ENCODE measurements at places on chromosomes 3 and 15.
A peak's percentile ranks its signal among the peaks of the same experiment; 100 is the strongest.

DNA sequence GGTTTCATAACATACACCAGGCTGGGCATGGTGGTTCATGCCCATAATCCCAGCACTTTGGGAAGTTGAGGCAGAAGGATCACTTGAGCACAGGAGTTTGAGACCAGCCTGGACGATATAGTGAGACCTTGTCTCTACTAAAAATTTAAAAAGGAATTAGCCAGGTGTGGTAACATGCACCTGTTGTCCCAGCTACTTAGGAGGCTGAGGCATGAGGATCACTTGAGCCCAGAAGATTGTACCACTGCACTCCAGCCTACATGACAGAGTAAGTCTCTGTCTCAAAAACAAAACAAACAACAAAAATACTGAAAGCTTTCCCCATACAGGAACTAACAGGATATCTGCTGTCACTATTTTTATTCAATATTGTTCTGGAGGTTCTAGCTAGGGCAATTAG lies 20.9 kb downstream of the GREM1 start:
- no peak for DNase-seq

DNA sequence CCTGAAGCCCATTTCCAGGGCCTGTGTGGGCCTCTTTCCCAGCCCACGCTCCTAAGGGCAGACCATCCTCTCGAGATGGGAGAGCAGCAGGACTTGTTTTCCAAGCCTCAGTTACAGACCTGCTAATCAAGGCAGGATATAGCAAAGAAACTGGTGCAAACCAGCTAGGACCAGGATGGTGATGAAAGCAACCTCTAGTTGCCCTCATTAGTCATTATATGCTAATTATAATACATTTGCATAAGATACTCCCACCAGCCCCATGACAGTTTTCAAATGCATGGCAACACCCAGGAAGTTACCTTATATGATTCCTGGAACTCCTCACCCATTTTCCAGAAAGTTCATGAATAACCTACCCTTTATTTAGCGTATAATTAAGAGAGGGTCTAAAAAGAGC lies 34.4 kb upstream of the TRH start:
- no peak for DNase-seq

GRCh38 chr3:105959851-105960250 lies 91.0 kb upstream of the CBLB start:
- peak; percentile 11 for DNase-seq

- no peak for DNase-seq
Observed at GRCh38 chr3:9402410-9403228, 5.2 kb downstream of the SETD5 start.

GRCh38 chr3:43095370-43095769 lies 10.5 kb downstream of the POMGNT2 start:
- no peak for DNase-seq

- no peak for DNase-seq
Observed at GRCh38 chr3:22893101-22893500, 310.0 kb upstream of the UBE2E2 start.

GRCh38 chr3:49469037-49469935 lies 781 bp upstream of the DAG1 start:
- DNase-seq, result no peak

DNA sequence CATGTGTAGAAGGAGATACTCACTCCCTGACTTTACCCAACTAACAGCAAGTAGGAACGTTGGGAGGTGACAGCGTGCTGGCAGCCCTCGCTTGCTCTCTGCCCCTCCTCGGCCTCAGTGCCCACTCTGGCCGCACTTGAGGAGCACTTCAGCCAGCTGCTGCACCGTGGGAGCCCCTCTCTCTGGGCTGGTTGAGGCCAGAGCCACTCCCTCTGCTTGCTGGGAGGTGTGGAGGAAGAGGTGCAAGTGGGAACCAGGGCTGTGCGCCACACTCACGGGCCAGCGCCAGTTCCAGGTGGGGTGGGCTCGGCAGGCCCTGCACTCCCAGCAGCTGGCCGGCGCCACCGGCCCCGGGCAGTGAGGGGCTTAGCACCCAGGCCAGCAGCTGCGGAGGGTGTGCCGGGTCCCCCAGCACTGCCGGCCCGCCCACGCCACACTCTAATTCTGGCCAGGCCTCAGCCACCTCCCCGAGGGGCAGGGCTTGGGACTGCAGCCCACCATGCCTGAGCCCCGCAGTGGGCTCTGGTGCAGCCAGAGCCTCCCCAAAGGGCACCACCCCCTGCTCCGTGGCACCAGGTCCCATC lies 68.4 kb upstream of the FRMD4B start:
- no peak for DNase-seq

GRCh38 chr15:75721923-75722870 lies 9.5 kb upstream of the CSPG4 start:
- DNase-seq, result no peak

DNA sequence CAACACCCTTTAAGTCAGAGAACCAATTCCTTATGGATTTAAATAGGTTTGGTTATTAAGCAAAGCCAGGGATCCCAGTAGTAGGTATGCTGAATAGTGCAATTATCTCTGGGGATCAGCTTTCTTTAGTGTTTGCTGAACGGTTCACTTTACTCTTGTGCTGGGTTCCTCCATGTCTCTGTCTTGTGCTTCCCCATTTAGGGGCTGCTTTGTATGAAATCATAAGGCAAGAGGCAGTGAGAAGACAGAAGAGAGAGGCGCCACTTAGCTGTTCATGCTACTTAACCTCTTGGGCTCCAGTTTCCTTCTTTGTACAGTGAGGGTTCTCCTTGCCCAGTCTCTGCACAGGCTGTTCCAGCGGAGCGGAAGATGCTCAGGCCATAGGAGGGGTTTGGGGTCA lies 3.5 kb downstream of the ST6GAL1 start:
- peak; percentile 33 for DNase-seq

GRCh38 chr3:85312331-85312730 lies 353.5 kb downstream of the CADM2 start:
- no peak for DNase-seq

- DNase-seq, result no peak
Observed at GRCh38 chr3:46460051-46460450, 4.7 kb downstream of the LTF start.

GRCh38 chr3:15121936-15122335 lies 23.0 kb upstream of the RBSN start:
- no peak for DNase-seq

- DNase-seq, result peak; percentile 63
Observed at GRCh38 chr3:71583566-71584393, at the start of gene FOXP1. Gene FOXP1 (minus strand): TSS chr3:71583728. CDS start chr3:71198381, 385,347 bp downstream.

Data from inflammatory macrophage treated with lipopolysaccharide for 1 hour (primary cell).